SJSA1 (cell line): ENCODE measurements at places on chromosomes 13 and 19. TPM values are rescaled to one million over a fixed set of nuclear protein-coding genes. Genes with fewer than 3 reads are reported as not detected.

- no peaks in the 10 kb centered on the region for H3K36me3 ChIP-seq
- no peaks in the 10 kb centered on the region for H3K27me3 ChIP-seq
- H3K4me1 ChIP-seq: no peaks in the 10 kb centered on the region
- no peak for DNase-seq
- H3K27ac ChIP-seq: no peak overlapping the region
- no peak overlapping the region for H3K4me3 ChIP-seq
These were observed 17.3 kb upstream of the FCGBP start for GRCh38 chr19:39951686-39952085.

Gene FCHO1
- 0.63 TPM in 1 of 2 replicates, not detected in the other for total RNA-seq

Gene OR4F17
- total RNA-seq: not detected in 2 replicates

- H3K36me3 ChIP-seq: no peaks in the 10 kb centered on the region
- no peak for DNase-seq
- H3K4me3 ChIP-seq: no peak overlapping the region
- no peaks in the 10 kb centered on the region for H3K27me3 ChIP-seq
- no peaks in the 10 kb centered on the region for H3K4me1 ChIP-seq
These were observed 110.7 kb upstream of the UQCRFS1 start for GRCh38 chr19:29323440-29324290.

DNA sequence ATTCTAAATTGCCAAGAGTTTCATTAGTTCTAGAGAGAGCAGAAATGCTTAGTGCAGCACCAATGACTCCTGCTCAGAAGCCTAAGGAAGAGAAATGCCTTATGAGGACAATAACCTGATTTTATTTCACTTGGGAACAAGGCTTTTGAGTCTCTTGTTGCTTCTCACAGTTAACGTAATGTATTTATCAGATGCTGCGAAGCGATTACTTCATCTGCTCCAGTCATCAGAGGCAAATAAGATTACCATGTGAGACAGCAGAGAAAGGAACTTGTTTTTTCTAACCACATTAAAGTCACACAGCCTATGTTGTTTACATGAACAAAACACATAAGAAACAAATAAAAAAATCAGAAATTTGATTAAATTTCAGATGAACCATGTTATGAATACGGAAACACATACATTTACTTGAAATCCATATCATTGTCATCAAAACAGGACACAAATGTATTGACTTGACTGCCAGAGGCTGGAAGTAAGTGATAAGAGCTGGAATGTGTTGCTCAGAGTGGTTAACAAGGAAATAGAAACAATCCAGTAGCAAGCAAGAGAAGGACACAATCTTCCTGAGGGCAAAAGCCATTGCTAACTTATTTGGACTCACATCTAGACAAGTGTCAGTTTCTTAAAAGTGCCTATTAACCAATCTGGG is 147.3 kb downstream of the LHFPL6 start:
- H3K27me3 ChIP-seq: no peaks in the 10 kb centered on the region
- H3K4me3 ChIP-seq: no peak overlapping the region
- H3K27ac ChIP-seq: no peak overlapping the region
- 0 out of 2 replicates have a peak, but pooled peaks cover 3% of the 10 kb centered on the region for H3K4me1 ChIP-seq

Gene ARL11
- total RNA-seq: 0.03 TPM in 1 of 2 replicates, not detected in the other

- H3K36me3 ChIP-seq: peaks cover 36% of the 10 kb centered on the region
- no peak overlapping the region for H3K4me3 ChIP-seq
- no peak overlapping the region for H3K27ac ChIP-seq
- H3K4me1 ChIP-seq: peaks cover 43% of the 10 kb centered on the region
These were observed 50.5 kb downstream of the STARD13 start for GRCh38 chr13:33235078-33235477.

Gene KLF1
- total RNA-seq: not detected in 2 replicates
